ENCODE measurements at places on chromosomes 12 and 14.

DNA sequence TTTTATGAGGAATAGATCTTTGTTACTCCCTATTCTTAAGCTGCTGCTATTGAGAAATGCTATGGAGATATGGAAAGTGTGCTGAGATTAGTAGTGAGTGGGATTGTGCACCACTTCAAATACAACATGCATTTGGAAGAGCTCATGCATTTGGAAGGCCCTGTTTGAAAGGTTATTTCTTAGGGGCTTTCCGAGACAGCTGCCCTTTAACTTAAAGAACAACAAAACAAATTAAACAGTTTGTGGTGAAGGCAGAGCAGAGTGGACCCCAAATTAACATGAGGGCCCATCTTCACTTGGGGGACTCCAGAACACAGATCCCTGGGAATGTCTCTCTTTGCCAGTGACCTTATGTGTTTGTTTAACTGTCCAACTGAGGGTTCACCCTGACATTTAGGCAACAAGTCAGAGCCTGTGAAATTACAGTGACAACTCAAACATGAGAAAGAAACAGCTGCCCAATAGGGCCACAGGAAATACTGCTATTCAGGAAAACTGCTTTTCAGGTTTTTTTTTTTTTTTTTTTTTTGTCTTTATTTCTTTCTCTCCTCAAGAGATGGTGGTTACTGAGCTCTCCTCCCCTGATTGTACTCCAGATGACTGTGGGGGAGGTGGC is 41.4 kb upstream of the IGF1 start:
- no peak for DNase-seq

GRCh38 chr14:51139121-51139681 is 44.3 kb upstream of the TRIM9 start:
- DNase-seq, result no peak

DNA sequence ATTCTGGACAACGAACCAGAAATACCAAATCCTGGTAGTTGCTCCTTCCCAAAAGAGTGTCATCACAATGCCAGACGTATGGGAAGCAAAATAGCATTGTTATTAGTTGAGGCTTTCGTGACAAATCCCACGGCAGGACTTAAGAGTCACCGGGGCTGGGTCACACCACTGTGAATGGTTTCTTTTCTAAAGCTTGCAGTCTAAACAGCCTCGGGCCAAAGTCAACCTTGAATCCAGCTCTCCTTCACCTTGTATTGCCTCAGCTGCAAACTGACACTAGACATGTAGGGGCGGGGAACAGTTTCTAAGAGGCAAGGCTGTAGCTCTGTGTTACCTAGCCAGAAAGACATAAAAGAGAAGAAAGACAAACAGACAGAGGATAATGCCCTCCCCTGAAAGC is 734.8 kb downstream of the MED13L start:
- no peak for DNase-seq

DNA sequence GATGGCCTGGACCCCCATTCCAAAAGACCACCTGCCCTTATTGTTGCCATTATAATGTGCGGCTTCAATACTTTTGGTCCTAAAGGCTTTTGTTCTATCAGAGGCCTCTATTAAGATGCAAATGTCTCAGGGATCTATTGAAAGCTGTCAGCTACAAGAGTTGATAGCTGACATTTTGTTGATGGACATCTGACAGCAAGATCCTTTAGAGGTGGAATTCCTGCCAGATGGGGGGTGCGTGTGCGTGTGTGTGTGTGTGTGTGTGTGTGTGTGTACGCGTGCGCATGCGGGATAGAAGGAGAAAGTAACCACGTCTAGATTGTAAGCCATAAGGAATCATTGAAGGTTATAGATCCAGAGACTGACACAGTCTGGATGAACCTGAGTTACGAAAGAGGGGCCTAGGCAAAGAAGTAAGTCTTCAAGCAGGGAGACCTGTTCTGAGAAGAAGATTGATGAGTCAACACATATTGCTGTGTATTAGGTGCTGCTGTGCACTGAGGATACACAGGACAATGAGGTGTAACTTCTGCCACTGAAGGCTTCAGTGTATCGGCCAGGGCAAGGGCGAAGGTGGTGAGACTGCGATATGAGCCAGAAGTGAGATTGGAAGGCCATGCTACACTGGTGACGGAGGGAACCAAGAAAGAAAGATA is 89.2 kb downstream of the PRMT8 start:
- no peak for DNase-seq

DNA sequence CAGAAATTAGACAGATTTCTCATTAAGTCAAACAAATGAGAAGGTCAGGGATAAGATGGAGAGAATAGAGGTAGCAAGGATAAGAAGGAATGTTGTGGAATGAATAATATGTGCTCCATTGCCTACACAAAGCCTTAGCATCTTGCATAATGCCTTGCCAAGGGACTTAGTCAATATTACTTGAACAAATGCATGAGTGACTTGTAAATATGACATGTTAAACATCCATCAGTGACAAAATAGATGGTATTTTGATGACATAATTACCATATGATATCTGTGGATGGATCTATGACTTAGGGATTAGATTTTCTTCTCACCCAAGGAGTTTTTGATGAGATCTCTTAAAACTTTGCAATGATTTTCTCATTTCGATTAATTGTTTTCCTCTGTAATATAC is 194.1 kb upstream of the RASSF8 start:
- DNase-seq, result no peak

- DNase-seq, result no peak
These were observed at the start of gene TPH2 for GRCh38 chr12:71938728-71939385. Gene TPH2, plus strand, starts transcription at chr12:71938845. Its CDS starts 142 bp downstream, at chr12:71938987.
